CMK (cell line): ENCODE measurements at places on chromosomes 1 and 21.
A peak's percentile ranks its signal among the peaks of the same experiment; 100 is the strongest.

- DNase-seq = no peak
Measured at GRCh38 chr1:154842635-154843034, 27.4 kb downstream of the KCNN3 start.

DNA sequence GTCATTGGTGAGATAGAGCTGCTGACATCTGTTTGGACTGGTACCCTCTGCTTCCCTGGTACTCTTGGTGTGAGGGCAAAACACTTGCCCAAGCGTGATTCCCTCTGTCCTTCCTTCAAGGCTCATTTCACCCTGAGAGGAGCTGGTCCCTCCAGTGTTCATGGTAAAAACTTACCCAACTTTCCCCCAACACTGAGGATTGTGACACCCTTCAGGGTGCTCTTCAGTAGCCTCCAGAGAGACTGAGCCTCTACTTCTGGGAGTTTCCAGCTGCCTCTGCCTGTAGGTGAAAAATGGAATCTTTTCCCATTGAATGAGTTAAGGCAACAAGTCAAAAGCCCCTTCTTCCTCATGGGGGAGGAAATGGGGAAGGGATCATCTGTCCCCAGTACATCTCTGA, 9.6 kb downstream of the CCDC190 start:
- no peak for DNase-seq

- DNase-seq = peak; percentile 53
Measured at GRCh38 chr1:155938220-155938627, 3.2 kb upstream of the RXFP4 start.

DNA sequence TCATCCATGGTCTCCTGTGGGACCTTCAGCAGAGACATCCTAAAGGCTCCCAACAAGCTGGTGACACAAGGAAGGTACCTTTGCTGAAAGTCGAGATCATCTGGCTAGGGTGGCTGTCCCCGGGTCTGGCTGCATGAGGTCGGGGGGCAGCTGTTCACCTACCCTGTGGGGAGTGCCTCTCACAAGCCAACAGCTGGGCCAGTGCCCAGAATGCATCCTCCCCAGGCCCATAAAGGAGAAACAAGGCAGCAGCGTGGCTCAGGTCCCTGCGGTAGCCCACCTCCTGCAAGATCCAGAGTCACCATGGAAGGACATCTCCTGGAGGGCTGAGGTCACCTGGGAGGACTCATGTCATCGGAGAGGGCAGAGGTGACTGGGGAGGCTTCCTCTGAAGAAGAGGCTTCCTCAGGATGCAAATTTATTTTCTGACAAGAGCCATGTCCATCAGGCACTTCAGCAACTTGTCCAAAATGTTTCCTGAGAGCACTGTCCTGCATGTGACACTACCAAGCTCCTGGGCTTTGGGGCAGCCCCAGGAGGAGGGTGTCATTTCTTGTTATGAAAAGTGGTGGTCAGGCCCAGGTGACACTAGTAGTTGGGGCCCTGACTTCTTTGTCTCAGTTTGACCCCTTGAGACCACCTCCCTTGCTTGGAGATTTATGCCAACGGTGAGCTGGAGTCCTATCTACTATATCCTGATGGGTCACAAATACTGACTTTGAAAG, 6.7 kb upstream of the SMYD3 start:
- no peak for DNase-seq

DNA sequence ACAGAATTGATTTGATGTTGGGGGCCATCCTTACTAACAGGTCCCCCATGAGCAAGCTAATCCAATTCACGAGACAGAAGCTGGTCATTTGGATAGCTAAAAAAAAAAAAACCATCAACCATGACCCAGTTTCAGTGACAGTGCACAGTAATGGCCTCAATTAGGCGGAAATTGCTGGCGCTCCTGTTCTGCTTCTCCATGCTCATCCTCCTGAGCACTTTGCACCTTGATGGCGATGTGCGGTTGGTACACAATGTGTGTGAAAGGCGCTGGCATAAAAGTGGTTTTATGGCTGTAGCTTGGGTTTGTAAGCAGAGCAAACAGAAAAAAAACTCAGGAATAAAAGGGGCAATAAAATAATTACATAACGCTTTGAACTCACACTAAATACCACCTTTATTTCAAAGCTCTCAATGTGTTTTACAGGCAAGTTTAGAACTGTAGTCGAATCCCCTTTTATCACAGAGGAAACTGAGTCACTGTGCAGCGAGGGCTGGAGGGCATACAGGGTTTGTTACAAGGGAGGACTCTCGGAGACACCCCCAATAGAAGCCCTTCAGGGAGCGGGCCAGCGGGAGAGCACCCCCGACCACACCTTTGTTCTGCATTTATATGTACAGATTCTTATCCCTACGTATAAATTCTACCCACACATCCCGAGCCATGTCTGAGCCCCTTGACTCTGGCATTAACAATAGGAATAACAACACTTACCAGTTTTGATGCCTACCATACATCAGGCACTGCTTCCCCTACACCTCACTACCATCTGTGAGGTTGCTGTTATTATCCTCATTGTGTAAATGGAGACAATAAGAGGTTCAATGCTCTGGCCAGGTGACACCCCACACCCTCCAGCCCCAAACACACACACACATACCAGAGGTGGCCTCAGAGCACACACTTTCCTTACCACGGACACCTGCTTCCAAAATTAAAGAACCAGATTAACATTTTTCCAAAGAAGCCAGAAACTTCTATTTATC, 213.5 kb upstream of the IRF2BP2 start:
- no peak for DNase-seq

DNA sequence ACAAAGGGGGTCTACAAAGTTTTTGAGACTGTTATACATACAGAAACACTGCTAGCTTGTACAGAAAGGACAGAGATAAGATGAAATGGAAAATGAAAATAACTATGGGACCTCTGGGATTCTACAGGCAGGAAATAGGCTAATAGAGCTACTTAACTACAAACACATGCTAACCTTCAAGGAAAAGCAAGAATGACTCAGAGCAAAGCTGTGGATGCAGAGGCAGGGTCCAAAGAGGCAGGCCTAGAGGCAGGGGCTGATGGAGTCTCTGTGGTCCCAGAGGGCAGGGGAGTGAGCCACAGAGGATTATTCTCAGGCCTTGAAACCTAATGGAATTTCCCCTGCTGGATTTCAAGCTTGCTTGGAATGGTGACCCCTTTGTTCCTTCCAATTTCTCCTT, 18.7 kb upstream of the GOLT1A start:
- DNase-seq = no peak

DNA sequence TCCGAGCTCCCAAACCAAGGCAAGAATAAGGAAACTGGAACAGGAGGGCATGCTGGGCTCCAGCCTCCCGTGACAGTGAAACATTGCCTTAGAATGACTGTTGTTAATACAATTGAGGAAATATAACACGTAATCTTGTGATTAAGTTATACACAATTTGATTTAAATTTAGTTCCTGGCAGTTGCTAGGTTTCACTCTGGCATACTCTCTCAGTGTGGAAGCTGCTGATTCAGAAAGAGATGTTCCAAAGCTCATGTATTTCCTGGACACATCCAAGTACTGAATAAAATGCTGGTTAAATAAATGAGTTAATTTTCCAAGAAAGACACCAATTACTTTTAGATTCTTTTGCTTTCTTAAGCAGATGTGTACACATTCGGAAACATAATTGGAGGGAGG, 176.1 kb downstream of the GRIK1 start:
- no peak for DNase-seq

- no peak for DNase-seq
Measured at GRCh38 chr21:45439901-45440461, 35.0 kb downstream of the COL18A1 start.

DNA sequence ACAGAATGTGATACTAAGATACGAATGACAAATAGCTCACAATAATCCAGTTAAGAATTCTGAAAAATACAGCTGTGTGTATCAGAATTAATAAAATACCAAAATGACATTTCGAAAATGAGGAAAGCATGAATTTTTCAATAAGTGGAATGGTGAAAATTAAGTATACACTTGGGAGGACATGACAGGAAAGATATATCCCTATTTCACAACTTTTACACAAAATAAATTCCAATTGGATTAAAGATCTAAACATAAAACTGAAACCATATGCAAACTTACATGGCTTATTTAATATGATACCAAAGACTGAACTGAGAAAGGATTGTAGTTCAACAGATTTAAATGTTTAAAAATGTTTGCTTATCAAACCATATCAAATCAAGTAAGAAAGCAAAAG, 510.4 kb upstream of the ADAMTS5 start:
- DNase-seq = no peak

- DNase-seq = no peak
Measured at GRCh38 chr1:112674986-112675727, 698 bp downstream of the MOV10 start.

- DNase-seq = no peak
Measured at GRCh38 chr1:189432753-189433152, 1044.9 kb downstream of the BRINP3 start.

DNA sequence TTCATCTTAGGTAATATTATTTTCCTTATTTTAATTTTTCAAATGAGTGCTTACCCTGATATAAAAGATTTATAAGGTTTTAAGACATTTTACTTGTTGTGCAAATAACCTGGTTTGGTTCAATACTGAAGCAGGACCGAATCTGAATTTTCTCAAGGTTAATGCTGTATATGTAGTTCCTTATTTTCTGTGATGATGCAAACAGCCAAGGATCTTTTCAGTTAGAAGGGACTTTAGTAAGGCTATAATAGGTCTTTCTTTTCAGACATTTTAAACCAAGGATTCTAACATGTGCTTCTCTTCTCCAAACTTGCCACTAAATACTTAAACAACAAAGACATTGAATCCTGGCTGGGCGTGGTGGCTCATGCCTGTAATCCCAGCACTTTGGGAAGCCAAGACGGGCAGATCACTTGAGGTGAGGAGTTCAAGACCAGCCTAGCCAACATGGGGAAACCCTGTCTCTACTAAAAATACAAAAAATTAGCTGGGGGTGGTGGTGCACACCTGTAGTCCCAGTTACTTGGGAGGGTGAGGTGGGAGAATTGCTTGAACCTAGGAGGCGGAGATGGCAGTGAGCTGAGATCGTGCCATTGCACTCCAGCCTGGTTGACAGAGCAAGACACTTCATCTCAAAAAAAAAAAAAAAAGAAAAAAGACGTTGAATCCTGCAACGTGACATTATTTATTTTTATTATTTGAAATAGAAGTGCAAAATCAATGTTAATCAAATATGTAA, 3.2 kb upstream of the ARPC5 start:
- no peak for DNase-seq

DNA sequence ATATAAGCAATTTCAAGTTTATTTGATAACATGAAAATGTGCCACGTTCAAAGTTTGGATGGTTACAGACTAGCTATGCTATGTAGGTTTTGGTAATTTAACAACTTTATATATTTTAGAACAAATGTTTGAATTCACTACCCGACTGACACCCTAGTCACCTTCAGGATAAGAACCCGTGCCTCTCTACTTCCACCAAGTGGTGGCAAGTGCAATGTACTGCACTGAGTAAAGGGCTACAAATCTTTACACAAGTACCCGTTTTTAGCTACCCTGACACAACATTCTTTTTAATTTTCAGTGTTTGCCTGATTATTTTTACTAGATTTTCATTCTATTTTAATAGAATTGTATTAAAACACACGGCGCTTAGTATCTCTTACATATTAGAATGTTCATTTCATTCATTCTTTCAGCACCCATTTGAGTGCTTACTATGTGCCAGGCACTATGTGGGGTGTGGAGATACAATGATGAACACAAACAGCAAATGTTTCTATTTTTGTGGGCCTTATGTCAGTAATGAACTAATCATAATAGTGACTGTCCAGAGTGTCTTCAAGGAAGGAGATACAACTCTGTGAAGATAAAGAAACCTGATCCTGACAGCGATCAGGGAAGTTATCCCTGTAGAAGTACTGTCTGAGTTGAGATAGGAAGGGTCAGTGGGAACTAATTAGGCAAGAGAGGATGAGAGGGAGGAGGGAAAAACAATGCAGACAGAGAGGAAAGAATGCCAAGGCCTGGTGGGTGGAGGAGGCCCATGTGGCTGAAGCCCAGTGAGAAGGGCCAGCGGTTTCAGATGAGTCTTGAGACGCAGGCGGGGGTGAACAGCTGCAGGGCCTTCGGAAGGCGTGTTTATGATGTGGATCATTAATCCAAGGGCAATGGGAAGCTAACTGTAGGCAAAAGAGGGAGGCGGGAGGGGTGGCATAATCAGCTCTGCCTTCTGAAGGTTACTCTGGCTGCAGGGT, 3.8 kb downstream of the LCA5L start:
- peak; percentile 32 for DNase-seq

DNA sequence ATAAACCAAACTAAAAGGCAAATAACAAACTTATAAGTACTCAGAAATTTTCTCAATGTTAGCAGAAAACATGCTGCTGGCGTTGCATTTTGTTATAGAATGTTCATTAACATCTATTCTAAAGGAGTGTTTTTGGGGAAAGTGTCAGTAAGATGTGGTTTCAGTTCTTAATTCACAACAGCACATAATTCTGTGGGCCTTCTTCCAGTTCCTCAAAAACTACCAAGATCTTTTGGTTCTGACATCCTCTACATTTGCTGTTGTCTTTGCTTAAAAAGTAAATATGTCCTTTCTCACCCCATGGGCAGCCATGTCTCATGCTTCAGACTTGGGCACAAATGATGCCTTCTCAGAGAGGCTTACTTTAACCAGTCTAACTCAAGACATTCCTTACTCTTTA, 152.5 kb downstream of the CDC7 start:
- DNase-seq = no peak

- peak; percentile 24 for DNase-seq
Measured at GRCh38 chr1:184296466-184297243, 90.2 kb upstream of the C1orf21 start.

GRCh38 chr1:189121941-189122340, 1355.7 kb downstream of the BRINP3 start:
- no peak for DNase-seq

DNA sequence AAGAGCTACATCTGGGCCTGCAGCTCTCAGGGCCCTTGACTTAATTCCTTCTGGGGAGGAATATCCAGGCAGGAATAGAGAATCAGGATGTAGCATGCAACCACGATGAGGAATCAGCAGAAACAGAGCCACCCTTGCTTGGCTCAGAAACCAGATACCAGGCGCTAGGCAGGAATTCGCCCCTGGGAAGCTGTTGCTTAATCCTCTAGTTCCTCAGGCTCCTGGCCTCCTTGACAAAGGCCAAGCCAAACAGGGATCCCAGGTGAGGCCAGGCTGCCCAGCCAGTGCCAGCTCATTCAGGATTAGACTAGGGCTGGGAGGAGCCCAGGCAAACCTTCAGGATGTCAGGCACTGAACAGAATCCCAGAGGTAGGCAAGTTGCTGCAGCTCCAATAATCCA, 48.2 kb upstream of the IRF2BP2 start:
- no peak for DNase-seq
